ENCODE measurements at places on chromosomes 16 and 17. TPM values are rescaled to one million over a fixed set of nuclear protein-coding genes. Genes with fewer than 3 reads are reported as not detected.

DNA sequence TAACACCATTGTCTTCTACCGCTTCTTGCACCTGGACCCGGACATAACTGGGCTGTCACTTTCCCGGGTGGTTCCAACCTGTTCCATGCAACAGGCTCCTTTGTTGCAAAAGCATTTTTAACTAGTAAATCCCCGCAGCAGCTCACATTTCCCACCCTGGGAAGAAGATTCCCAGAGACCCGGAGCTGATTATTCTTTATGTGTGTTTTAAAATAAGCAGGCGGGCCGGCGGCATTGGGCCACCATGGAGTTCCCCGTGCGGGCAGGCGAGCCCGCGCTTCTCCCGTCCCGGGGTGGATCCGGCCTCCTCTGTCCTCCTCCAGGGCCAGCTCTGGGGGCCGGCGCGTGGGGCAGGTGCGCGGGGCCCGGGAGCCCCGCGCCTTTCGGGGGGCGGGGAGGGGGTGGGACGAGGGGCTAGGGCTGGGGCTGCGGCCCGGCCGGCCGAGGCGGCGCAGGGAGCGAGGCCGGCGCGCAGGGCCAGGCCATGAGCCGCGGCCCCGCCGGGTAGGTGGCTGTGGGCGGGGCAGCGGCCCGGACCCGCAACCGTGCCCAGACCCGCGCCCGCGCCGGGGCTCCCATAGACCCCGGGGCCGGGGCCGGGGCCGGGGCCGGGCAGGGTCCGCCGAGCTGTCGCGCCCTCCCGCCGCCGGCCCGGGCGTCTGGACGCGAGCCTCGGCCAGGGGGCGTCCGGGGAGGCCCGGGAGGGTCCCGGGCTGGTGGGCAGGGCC is 1.7 kb downstream of the CRAMP1 start:
- H3K4me1 ChIP-seq: peaks cover 28% of the 10 kb centered on the region
- H3K27ac ChIP-seq: peak overlapping the region; percentile 57
- H3K36me3 ChIP-seq: peaks cover 26% of the 10 kb centered on the region
- H3K27me3 ChIP-seq: peaks cover 2% of the 10 kb centered on the region

- DNase-seq: no peak
- H3K4me1 ChIP-seq: no peaks in the 10 kb centered on the region
- H3K27me3 ChIP-seq: peaks cover 4% of the 10 kb centered on the region
- H3K36me3 ChIP-seq: no peaks in the 10 kb centered on the region
Observed at GRCh38 chr17:46887717-46888116, 35.2 kb upstream of the GOSR2 start.

- H3K27me3 ChIP-seq: peaks cover 14% of the 10 kb centered on the region
- H3K36me3 ChIP-seq: no peaks in the 10 kb centered on the region
- peak overlapping the region; percentile 58 for H3K27ac ChIP-seq
- H3K4me3 ChIP-seq: peak overlapping the region; percentile 68
- H3K4me1 ChIP-seq: peaks cover 16% of the 10 kb centered on the region
Observed at GRCh38 chr17:77280304-77281121, 139.7 kb downstream of the SEC14L1 start.

DNA sequence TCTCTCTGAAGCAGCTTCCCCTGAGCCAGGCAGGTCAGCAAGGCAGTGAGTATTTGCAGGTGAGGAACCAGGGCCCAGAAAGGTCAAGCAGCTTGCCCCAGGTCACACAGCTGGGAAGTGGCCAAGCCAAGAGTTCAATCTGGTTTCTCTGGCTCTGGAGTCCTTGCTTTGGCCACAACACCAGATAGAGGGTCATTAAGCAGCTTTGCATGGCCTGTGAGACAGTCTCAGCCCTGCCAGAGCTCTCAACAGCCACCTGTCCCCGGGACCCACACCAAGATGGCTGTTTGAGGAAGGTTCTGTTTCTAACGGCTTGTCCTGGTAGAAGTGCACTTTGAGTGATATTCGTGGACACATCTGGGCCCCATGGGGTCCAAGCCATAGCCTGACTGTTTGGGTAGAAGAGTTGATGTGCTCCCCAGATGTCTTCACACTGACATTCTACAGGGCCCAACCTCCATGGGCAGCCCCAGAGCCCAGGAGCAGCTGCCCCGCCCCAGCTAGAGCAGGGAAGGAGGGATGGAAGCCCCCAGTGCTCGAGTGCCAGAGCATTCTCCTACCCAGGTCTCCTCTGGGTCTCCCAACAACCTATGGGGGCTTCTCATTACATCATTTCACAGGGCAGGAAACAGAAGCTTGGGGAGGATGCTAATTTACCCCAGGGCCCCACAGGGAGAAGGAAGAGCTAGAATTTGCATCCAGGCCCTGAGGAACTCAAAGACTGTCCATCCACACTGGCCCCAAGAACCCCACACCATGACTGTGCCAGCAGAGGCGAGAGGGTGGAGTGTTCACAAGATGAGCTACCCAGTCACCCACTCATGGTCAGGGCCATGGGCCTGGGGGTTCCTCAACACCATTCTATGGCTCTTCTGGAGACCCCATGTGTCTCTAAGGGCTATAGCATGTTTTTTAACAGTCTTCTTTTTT is 107.3 kb upstream of the CDH5 start:
- H3K27me3 ChIP-seq: peaks cover 2% of the 10 kb centered on the region
- no peaks in the 10 kb centered on the region for H3K36me3 ChIP-seq
- H3K27ac ChIP-seq: no peak overlapping the region
- H3K4me1 ChIP-seq: no peaks in the 10 kb centered on the region
- no peak for DNase-seq

DNA sequence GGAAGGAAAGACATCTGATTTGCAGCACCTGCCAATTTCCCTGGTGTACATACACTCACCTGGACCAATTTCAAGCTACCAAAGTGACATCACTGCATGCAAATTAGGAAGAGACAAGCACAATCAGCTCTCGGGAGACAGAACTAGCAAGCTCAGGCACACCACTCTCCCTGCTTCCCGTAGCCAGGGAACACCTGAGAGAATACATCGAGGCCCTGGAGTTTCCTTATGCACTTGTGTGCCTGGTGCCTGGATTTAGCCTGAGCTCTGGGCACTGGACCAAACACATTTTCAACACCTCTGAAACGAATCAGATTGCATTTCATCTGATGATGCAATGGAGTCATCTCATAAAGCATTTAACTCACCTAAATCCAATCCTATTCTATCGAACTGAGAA is 110.5 kb downstream of the HS3ST2 start:
- no peak for DNase-seq
- H3K4me1 ChIP-seq: no peaks in the 10 kb centered on the region
- H3K27ac ChIP-seq: no peak overlapping the region
- H3K36me3 ChIP-seq: no peaks in the 10 kb centered on the region
- H3K27me3 ChIP-seq: peaks cover 11% of the 10 kb centered on the region
- H3K4me3 ChIP-seq: no peak overlapping the region

DNA sequence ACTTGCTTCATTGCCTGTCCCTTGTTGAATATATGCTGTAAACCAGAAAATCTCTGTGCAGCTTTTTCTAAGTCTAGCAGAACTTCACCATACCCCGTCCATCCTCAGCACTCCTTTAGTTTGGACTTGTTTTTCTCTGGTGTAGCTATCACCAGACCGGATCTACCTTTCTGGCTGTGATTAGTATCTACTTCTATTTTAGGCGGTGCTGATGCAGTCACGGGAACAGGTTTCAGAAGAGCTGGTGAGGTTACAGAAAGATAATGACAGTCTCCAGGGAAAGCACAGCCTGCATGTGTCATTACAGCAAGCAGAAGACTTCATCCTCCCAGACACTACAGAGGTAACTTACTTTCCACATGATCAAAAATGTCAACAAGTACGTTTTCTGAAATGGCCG is 46.4 kb downstream of the NUP88 start:
- H3K4me1 ChIP-seq: no peaks in the 10 kb centered on the region
- DNase-seq: no peak
- H3K4me3 ChIP-seq: no peak overlapping the region
- no peaks in the 10 kb centered on the region for H3K27me3 ChIP-seq
- H3K27ac ChIP-seq: no peak overlapping the region

DNA sequence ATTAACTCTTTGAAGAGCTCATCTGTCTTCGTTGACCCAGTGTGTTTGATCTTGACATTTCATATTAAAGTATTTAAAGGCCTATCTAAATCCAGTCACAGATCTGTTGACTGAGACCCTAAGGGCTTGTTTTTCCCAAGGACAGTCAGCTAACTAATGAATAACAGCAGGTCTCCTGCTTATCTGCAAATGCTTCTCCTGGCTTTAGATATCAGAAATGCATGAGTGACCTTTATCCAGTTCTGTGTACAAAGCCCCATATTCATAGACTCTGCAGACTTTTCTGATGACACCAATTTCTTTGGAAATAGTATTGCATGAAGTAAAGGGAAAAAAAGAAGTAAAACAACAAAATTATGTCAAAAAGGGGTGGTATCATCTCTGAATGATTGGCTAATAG is 70.3 kb downstream of the YPEL2 start:
- H3K36me3 ChIP-seq: peaks cover 2% of the 10 kb centered on the region
- H3K27me3 ChIP-seq: no peaks in the 10 kb centered on the region
- H3K4me3 ChIP-seq: no peak overlapping the region
- no peak overlapping the region for H3K27ac ChIP-seq
- H3K4me1 ChIP-seq: no peaks in the 10 kb centered on the region
- DNase-seq: no peak

GRCh38 chr17:55521186-55521585 is 9.9 kb upstream of the SMIM36 start:
- no peak overlapping the region for H3K27ac ChIP-seq
- DNase-seq: no peak
- no peaks in the 10 kb centered on the region for H3K36me3 ChIP-seq
- H3K27me3 ChIP-seq: peaks cover 21% of the 10 kb centered on the region
- H3K4me1 ChIP-seq: peaks cover 5% of the 10 kb centered on the region

- H3K4me3 ChIP-seq: no peak overlapping the region
- no peak overlapping the region for H3K27ac ChIP-seq
- H3K4me1 ChIP-seq: peaks cover 31% of the 10 kb centered on the region
Observed at GRCh38 chr16:83901101-83901500, 2.2 kb downstream of the MLYCD start.

- no peak overlapping the region for H3K4me3 ChIP-seq
- no peaks in the 10 kb centered on the region for H3K4me1 ChIP-seq
- H3K27me3 ChIP-seq: no peaks in the 10 kb centered on the region
- H3K27ac ChIP-seq: no peak overlapping the region
- H3K36me3 ChIP-seq: peaks cover 27% of the 10 kb centered on the region
Observed at GRCh38 chr16:74898659-74899058, 86.3 kb downstream of the WDR59 start.

- DNase-seq: peak; percentile 64
- peaks cover 53% of the 10 kb centered on the region for H3K4me1 ChIP-seq
- H3K4me3 ChIP-seq: no peak overlapping the region
- peak overlapping the region; percentile 68 for H3K27ac ChIP-seq
- no peaks in the 10 kb centered on the region for H3K27me3 ChIP-seq
Observed at GRCh38 chr16:24980077-24980793, 34.9 kb downstream of the ARHGAP17 start.

GRCh38 chr17:76152591-76152990 is 11.5 kb upstream of the FOXJ1 start:
- DNase-seq: no peak
- H3K27me3 ChIP-seq: no peaks in the 10 kb centered on the region
- H3K27ac ChIP-seq: peak overlapping the region; percentile 15
- H3K36me3 ChIP-seq: peaks cover 31% of the 10 kb centered on the region
- peaks cover 37% of the 10 kb centered on the region for H3K4me1 ChIP-seq

GRCh38 chr17:3667366-3668278 is 756 bp downstream of the TAX1BP3 start:
- peak; percentile 39 for DNase-seq
- H3K27ac ChIP-seq: peak overlapping the region; percentile 31
- no peaks in the 10 kb centered on the region for H3K27me3 ChIP-seq

DNA sequence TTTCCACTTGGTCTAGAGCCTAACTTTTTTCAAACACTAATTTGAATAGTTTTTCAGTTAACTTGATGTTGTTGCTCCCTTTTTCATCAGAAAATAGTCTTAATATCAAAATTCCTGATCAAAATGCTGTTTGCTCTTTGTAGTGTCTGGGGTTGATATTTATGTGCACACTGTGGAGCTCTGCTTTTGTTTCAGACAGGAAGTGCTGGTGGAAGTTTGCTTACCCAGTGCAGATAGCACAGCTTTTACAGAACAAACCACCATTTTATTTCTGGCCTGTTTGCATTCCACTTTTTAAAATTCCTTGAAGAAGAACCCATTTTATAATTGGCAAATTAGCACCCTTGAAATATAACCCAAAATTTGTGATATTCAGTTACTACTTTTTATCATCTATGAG is 125.4 kb downstream of the MRTFB start:
- no peaks in the 10 kb centered on the region for H3K27me3 ChIP-seq
- no peak for DNase-seq
- no peak overlapping the region for H3K27ac ChIP-seq
- peaks cover 2% of the 10 kb centered on the region for H3K36me3 ChIP-seq
- peaks cover 32% of the 10 kb centered on the region for H3K4me1 ChIP-seq

DNA sequence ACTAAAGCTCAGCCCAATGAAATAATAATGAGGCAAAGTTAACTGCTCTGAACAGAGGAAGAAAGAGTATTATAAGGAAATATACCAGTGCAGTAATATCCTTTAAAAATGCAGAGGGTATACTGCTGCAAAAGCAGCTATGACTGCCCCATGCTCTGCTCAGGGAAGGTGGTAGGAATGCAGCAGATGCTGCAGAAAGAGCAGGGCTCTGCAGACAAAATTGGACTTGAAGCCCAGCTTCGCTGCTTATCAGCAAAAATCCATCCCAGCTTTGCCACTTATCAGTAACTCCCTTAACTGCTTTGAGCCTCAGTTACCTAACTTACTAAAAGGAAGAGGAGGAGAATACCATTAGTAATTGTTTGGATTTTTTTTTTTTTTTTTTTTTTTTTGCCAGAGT is 533.8 kb upstream of the CDH5 start:
- DNase-seq: no peak
- H3K4me1 ChIP-seq: no peaks in the 10 kb centered on the region
- no peak overlapping the region for H3K4me3 ChIP-seq
- no peak overlapping the region for H3K27ac ChIP-seq

Gene SOCS3
- total RNA-seq: 162 TPM

Gene RIPOR1
- 18.9 TPM for total RNA-seq

Gene KRT32
- not detected for total RNA-seq

Gene TMUB2
- total RNA-seq: 20.3 TPM

Gene TNFRSF17
- total RNA-seq: not detected
